Stimulated activated CD4-positive, alpha-beta T cell treated with anti-CD3 and anti-CD28 coated beads, Interleukin-12 subunit alpha, Interleukin-12 subunit beta, amount 100 ng/mL, for 4 hours (primary cell): ENCODE measurements at places on chromosomes 11 and 22.

DNA sequence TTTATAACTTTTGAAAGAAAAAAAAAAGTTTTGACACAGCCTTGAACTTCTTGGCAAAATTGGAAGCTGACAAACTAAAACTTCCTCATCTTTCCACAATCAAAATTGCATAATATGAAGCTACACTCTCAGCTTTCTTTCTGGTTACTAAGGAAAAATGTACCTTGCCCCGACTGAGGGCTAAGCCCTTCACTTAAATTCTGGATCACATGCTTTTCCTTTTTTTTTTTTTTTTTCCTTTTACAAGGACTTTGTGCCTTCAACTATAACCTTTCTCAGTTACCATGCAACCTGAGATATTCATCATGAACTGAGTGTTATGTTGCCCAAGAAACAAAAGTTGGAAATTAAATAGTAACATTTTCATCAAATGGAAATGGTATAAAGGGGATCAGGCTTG is 188.5 kb upstream of the CARD18 start:
- DNase-seq, result no peak

DNA sequence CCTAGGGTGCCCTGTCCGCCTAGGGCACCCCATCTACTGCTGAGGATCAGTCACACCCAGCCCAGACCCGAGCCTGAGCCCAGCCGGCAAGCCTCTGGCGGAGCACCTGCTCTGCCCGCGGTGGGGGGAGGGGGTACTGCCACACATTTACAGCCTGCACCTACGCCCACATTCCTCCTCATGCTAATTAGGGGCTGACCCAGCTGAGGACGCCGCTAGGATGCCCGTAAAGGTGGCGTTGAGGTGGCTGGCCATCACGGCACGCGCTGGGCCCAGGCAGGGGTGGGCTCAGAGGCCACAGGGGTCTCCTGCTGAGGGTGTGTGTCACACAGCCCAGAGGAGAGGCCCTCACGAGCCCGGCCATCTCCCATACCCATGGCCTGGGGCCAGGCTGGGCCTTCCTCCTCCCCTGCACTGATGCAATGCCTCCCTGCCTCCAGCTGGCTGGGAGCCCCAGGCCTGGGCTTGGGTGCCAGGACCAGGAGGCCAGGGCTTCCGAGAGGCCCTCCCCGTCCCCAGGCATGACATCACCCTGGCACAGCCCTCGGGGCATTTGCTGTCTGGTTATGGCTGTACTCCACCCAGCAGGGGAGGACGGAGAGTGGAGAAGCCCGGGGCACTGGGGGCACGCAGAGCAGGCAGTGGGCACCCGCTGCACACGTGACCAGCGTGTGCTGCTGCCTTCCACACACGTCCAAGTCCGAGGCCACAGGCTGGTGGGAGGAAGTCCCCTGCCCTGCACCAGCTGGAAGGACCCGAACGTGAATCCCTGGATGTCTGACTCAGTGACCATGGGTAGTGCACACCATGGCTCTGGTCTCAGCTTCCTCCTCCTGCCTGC is 12.7 kb downstream of the DUSP8 start:
- DNase-seq, result no peak

GRCh38 chr11:83044958-83045712 is 26.6 kb downstream of the RAB30 start:
- DNase-seq, result no peak

- DNase-seq, result no peak
Measured at GRCh38 chr22:40273319-40273718, 73.0 kb upstream of the ADSL start.

DNA sequence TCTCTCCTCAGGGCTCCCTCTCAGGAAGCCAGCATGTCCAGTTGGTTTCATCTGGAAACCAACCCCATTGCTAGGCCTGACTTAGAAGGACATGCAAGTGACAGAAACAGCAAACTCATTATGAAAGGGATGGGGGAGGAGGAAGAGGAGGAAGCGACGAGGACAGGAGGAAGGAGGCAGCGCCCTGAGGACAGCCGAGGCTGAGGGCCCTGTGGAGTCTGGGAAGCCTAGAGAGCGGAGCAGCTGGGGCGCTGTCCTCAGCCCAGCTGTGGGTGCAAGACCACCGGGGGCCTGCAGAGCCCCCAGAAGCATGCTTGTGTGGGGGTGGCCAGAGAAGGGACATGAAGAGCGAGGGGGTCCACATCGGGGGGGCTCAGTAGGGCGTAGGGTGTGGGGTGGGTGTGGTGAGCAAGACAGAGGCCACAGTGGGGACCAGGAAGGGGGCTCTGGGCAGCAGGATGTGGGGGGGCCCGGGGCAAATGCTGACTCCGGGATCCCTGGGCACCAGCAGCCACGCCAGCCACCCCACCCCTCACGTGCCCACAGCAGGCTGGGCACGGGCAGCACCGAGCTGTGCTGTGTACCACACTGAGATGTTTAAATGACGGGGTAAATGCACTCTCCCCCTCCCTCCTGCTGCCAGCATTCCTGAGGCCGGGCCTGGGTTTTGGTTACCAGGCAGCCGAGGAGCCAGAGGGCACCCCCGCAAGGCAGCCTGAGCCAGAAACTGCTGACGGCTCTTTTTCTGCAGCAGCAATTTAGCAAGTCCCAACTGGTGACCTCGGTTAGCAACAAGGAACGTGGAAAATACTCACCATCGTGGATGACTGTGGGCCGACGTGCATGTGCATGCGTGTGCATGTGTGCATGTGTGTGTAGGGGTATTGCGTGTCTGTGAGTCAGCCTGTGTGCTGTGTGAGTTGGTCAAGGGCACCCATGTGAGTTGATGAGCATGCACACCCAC is 82.7 kb upstream of the LINC01488 start:
- DNase-seq, result no peak

DNA sequence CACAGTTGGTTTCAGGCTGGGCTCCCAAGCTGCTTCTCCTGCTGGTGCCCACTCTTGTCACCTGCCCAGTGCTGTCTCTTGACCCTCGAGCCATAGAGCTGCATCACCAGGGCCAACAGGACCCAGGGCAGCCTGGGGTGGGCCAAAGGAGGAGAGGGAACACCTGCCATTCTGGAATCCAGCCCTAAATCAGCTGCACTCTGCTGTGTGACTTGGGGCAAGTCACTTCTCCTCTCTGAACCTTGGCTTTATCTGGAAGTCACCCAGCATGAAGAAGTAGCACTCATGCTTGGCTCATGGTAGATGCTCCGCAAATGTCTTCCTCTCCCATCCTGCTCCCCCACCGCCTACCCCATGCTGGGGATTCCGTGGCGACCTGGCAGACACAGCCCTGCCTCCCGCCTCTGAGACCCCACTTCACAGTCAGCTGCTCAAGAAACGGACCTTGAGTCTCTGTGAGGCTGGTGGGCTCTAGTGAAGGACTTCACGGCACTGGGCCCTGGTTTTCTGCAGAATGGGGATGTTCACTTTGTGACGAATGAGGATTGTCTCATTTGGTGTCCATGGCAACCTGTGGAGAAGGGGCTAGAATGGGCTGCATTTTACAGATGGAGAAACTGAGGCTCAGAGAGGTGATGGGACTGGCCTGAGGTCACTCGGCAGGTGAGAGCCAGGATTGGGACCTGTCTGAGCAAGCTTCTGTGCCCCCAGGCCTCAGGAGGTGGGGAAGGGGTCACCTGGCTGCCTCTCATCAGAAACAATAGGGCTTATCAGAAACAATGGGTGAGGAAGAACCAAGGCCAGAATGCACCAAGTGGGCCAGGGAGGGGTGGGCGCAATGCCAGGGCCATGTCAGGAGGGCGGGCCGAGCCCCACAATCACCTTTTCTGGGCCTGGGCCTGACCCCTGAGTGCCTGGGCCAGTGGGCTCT is 12.4 kb downstream of the EMID1 start:
- no peak for DNase-seq

DNA sequence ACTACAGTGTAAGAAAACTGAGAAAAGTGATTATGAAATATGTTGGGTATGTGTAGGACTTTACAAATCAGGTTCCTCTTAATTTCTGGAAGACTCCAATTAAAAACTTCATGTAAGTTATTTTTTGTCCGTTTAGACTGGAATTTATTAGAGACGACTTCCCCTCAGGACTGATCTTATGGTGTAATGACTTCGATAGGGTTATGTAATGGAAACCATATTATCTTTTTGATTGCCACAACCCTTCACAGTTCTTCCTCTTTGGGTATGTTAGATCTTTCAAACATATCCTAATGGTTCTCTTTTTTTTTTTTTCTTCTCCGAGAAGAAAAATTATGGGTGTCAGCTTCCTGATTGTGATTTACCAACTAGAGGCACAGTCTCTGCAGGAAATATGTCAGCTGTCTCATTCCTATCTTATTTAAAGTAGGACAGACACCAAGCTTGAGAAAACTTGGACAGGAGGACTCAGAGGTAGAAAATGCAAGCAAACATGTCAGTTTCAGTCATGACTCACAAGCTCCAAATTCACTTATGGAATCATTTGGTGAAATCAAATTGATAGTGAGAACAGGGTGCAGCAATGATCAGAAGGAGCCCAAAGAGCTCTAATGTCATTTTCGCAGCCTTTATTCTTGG is 11.1 kb upstream of the LDLRAD3 start:
- no peak for DNase-seq

GRCh38 chr11:113172382-113172951 is 141.9 kb upstream of the TTC12 start:
- DNase-seq, result no peak

DNA sequence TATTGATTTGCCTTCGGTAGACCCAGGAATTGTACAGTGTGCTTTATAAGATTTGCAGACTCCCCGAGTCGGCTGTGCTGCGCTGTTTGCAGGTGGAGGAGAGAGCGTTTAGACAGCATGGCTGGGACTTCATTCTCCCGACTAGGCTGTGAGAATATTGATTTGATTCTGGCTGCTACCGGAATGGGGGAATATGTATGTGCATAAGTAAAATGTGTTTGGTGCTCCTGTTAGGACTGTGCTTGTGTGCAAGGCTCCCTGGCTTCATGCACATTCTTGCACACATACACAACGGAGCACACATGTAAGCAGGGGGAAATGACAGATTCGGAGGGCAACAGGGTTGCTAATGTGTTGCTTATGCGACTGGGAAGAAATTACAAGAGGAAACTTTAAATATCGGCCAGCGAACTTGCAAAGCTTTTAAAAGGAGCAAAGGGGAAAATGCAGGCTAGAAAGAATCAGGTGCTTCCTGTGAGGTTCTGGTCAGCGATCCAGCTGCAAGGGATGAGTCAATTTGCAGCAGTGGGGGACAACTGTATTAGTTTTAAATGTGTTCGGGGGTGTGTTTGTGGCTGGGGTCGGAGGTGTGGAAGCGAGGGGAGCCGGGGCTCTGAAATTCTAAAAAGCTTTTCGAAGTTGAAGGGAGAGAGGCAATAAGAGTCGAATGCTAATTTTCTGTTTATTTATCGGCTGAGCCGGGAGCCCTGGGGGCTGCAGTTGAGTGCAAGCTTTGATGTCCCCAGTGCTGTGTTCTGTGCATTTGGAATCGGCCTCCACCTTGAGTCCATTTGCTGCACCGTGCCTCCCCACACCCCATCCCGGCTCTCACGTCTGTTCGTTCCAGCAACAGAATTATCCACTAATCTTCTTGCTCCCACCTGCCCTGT is 731 bp downstream of the NTM start:
- DNase-seq, result no peak

GRCh38 chr11:119355091-119355843 is 8.8 kb upstream of the MFRP start:
- no peak for DNase-seq

- no peak for DNase-seq
Measured at GRCh38 chr11:95229993-95230809, 801 bp downstream of the SESN3 start.

DNA sequence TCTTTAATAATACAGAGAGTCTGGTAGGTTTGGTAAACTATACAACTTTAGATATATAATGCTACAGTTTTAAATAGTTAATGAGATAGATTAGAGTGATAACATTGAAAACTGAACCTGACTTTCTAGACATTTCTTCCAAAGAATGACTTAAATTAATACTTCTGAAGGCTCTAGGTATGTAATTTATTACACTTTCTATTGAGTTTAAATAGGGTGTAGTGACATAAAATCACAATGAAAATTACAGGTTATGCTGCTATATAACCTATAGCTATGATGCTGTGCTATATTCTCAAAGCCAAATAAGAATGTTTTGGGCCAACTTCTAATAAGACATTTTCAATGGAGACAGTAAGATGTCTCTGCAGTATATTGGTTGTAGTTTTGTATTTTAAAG is 7.7 kb downstream of the HIPK3 start:
- DNase-seq, result no peak

DNA sequence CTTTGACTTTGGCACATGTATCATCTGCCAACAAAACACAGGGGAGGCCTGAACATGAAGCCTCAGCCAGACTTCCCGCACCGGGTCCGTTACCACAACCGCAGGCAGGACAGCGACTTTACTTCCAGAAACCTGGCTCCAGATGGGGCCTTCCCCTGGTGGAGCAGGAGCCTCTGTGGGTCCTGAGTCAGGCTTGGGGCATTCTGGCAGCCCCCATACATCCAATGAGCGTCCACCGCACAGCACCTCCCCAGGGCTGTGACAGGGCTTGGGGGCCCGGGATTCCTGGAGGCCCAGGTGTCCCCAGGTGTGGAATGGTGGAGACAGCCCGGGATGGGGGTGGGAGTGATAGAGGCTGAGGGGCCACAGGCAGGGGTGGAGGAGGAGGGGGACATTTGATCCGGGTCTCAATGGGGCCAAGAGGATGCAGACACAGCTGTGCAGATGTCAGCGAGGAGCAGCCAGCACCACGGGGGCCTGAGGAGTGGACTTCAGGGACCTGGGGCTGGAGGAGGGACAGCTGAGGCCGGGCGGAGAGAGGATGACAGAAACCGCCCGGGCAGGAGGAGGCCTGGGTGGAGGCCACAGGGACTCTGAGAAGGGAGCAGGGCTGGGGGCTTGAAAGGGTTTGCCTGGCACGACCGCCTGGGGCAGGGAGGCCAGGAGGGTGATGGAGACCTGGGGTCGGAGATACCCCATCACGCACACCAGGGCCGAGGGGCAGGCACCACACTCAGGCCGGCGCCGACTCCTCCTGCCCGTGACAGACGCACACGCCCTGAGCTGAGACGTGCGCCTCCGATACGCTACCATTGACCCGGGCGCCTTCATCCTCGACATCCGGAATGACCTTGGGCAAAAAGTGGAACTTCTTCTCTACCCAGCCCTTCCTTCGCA is 8.6 kb downstream of the TTLL8 start:
- DNase-seq, result no peak

DNA sequence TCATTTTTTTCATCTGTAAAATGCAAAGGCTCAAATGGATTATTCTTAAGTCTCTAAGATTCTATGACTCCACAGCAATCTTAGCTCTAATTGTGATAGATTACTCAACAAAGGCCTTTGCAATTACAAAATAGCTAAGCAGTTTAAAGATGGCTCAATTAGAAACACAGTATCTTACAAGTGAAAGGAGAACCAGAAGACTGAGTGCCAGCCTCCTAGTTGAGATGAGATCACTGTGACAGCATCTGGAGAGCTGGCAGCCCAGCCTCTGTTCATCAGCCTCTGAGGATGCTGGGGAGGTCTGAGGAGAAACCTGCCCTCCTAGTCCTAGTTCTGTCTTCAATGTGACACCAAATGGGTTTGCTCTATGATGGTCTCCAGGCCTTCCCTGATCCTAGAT is 158.4 kb upstream of the NARS2 start:
- no peak for DNase-seq

GRCh38 chr11:65851811-65852507 is 6.0 kb downstream of the CFL1 start:
- no peak for DNase-seq

- no peak for DNase-seq
Measured at GRCh38 chr11:58507355-58507754, 550 bp downstream of the OR5B21 start.

- DNase-seq, result no peak
Measured at GRCh38 chr11:19793326-19793725, 80.7 kb downstream of the NAV2 start.
